ENCODE measurements at places on chromosomes 11 and 22.
A peak's percentile ranks its signal among the peaks of the same experiment; 100 is the strongest.

- DNase-seq, result no peak
Observed at GRCh38 chr11:27658535-27659236, 41.6 kb downstream of the BDNF start.

GRCh38 chr11:29781268-29781667 is 235.6 kb downstream of the KCNA4 start:
- no peak for DNase-seq

- DNase-seq, result no peak
Observed at GRCh38 chr11:122851366-122851966, 13.2 kb downstream of the CRTAM start.

DNA sequence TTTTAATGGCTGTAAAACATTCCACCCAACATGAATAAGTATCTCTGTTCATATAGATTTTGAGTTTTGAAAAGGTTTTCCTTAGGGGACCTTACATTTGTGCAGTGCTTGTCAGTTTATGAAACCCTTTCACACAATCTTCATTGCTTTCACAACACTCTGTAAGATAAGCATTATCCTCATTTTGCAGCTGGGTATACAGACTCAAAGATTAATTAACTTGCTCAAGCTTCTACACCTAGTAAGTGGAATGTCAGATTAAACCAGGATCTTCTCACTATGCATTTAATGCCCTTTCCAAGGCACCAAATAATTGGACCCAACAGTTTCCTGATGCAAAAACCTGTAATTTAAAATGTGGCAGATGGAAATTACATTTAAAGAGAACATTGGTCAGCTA is 11.6 kb upstream of the GAB2 start:
- no peak for DNase-seq

DNA sequence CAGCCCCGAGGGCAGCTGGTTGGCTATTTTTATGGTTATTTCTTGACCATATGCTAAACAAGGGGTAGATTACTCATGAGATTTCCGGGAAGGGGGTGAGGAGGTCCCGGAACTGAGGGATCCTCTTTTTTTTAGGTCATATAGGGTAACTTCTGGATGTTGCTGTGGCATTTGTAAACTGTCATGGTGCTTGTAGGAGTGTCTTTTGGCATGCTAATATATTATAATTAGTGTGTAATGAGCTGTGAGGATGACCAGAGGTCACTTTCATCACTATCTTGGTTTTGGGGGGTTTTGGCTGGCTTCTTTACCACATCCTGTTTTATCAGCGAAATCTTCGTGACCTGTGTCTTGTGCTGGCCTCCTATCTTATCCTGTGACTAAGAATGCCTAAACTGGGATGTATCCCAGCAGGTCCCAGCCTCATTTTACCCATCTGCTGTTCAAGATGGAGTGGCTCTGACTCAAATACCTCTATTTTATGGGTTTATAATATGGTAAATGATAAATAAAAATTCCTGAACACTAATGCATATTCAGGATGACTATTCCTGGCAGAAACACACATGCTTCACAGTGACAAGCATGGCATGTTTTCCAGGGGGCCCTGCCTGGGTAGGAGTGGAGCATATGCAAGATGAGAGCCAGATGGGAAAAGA is 11.2 kb downstream of the KREMEN1 start:
- DNase-seq, result no peak

- DNase-seq, result no peak
Observed at GRCh38 chr22:45884201-45885062, 92.5 kb downstream of the WNT7B start.

DNA sequence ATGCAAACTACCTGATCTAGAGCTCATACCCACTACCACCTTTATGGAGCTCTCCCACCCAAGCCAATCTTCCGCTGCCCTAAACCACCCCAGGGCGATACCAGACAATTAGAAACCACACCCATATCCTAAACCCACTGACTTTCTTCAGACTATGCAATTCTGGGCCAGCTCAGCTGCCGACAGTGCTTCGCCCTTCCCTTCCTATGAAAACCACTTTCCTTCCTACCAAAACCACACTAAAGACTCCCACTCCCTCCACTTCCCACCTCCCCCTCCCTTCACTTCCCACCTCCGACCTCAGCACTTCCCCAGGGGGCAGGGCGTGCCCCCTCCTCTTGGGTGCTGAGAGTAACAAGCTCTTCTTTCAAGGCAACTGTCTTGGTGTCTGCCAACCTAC is 25.1 kb downstream of the B3GAT1 start:
- DNase-seq, result no peak

GRCh38 chr11:14975252-14975587 is 3.1 kb upstream of the CALCA start:
- DNase-seq, result no peak

DNA sequence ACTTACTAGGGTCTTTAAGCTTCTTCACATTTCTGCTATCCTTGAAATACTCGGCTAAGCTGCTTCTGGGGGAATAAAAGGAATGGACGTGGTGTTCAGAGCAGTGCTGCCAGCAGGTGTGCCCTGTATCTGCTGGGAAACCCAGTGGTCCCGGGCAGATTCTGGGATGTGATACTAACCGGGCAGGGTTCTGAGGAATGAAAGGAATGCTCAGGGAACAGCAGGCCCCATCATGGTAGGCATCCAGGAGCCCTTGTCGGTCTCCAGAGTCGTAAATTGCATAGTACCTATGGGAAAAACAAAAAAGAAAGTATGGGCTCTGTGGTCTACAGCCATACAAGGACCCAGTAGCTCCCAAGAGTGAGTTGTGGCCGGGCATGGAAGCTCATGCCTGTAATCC is 4.5 kb upstream of the TMEM223 start:
- DNase-seq, result no peak

DNA sequence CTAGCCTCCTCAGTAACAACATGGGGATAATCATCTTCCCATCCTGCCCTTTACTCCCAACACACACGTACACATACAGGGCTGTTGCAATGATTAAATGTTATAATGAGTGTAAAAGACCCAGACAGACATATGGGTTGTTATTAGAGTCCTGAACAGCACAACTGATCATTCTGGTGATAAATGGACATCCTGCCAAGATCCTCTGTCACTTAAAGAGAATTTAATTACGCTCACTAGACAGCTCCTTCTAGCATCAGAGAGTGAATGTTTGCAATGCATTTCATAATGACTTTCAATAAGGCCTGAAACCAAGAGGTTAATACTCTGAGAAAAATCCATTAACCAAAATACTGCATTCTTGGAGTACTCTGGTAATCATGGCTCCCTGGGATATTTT is 115.8 kb downstream of the KCNC1 start:
- no peak for DNase-seq

GRCh38 chr11:123409456-123410217 is 20.4 kb upstream of the GRAMD1B start:
- DNase-seq, result no peak

DNA sequence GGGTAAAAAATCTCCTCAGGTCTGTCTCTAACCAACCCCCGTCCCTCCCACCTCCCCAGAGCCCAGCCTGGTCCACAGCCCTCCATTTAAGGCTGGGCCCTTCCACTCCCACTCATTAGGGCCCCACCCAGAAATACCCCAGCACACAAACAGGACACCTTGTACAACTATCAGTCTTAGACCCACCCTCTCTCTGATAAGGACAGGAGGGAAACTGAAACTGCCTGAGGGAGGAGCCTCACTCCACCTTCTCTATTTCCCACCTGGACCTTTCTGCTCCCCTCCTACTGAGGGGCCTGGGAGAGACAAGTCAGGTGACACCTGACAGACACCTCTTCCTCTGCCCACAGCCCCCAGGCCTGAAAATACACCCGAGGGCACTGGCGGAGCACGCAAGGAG is 90.2 kb downstream of the PLEKHA7 start:
- DNase-seq, result no peak

DNA sequence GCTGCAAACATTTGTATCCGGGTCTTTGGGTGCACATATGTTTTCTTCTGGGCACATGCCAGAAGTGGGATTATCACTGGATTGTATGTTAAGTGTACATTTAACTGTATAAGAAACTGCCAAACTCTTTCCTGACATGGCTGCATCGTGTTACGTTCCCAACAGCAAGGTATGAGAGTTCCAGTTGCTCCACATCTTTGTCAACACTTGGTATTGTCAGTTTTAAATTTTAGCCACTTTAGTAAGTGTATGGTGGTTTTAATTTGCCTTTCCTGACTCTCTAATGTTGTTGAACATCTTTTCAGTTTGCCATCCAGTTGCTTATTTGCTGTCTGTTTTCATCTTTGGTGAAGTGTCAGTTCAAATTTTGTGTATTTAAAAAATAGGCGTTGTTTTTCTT is 22.5 kb upstream of the SMIM38 start:
- no peak for DNase-seq

DNA sequence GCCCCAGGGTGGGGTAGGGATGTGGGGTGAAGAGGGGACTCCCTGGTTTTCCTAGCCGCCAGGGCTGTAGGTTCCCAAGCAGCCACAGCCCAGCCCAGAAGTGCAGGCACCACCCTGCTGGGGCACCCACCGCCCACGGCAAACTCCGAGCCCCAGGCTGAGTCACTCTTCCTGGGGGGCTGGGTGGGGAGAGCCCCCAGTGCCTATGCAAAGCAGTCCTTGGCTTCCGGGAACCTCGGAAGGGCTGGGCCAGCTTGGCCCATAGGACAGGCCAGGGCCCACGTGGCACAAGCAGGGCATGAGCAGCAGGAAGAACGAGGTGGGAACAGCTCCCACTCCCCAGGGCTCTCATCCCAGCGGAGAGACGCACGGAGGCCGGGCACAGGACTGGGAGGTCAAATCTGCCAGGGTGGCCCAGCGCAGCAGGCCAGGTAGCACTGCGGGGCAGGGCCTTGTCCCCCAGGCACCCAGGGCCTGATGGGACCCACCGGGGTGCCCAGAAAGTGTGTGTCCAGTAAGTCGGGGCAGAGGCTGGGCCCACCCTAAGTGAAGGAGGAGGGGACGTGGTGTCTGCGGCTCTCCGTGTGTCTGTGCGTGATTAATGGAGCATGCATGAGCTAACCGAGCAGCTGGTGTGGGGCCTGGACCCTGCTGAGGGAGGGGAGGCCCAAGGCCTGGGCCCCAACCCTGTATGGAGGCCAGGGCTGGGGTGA is 4.6 kb upstream of the IL17REL start:
- peak; percentile 80 for DNase-seq

DNA sequence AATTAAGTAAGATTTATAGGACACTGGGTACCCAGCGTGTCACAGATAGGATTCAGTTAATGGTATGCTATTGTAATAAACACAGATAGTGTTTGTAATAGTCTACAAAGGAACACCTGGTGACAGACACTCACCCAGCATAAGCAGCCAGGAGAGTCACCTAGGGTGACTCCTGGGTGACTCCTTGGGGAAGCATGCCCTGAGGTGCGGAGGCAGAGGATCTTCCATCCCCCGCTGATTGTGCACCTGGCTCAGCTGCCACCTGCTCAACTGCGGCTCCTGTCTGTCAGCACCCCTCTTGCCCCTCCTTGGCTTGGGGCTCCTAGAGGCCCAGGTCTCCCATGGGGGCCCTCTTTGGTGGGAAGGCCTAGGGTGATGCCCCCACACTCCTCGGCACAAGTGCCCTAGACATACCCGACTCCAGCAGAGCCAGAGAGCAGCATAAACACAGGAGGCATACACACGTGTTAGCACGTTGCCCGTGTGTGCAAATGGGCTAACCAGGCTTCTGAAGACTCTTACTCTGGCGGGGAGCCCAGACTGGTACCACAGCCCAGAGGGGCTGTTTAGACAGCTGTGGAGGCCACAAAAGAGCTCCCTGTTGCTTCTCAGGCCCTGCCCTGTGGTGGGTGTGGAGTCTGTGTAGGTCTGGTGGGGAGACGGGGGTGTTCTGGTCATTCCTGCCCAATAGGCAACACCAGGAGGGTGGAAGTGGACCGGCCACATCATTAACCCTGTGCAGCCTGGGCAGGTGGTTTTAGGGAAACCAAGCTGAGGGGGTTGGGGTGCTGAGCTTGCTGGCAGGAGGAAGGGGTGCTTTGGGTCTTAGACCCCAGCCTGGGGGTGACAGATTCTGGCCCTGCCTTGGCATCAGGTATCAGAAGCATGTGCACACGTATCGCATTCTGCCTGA is 3.0 kb downstream of the INPPL1 start:
- no peak for DNase-seq

DNA sequence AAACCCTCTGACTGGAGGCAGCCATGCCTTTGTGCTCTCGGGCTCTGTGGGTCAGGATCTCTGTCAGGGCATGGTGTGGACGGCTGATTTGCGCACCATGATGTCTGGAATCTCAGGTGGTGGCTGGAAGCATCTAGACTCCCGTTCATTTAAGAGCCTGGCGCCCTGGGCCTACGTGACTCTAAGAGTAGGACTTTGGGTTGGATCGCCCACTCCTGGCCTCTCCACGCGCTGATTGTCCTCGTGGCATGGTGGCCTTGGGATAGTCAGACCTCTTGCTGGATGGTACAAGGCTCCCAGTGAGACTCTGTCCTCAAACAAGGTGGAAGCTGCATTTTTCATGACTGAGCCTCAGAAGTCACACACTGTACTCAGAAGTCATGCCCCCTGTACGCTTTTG is 224.3 kb downstream of the TBC1D22A start:
- DNase-seq, result no peak

- DNase-seq, result peak; percentile 59
Observed at GRCh38 chr22:20981787-20982562, at the start of gene LZTR1. TSS of gene LZTR1 (plus strand) at chr22:20982297. CDS start at chr22:20982372, 75 bp downstream.

DNA sequence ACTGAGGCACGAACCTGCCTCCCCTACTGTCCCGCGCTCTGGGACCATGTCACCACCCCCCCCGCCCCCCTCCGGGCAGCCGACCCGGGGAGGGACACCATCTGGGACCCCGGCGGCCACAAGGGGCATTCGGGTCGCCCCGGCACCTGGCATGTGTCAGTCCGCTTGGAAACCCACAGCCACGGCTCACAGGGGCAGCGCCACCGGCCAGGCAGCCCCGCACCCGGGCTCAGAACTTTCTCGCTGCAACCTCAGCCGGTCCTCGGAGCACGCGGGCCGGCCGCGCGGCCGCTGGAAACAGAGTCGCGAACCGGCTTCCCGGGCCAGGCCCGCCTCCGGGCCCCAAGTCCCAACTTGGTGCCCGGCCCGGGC is 159.9 kb upstream of the GRK3 start:
- no peak for DNase-seq

DNA sequence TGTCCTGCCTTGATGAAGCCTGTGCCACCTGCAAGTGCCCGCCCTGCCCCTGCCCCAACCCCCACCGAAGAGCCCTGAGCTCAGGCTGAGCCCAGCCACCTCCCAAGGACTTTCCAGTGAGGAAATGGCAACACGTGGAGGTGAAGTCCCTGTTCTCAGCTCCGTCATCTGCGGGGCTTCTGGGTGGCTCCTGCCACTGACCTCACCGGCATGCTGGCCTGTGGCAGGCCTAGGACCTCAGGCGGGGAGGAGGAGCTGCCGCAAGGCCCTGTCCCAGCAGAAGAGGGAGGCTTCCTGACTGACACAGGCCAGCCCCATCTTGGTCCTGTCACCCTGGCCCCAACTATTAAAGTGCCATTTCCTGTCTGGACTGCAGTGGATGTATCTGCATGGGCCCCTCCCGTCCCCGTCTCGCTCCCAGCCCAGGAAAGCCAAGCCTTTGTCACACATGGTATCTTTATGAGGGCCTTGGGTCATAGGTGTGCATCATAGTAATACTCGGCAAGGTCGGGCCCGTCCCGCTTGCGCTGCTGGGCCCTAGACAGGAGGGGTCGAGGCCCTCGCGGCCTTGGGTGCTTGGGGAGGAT is 882 bp downstream of the FREY1 start:
- DNase-seq, result no peak
